ENCODE measurements at places on chromosomes 2 and 18. TPM values are rescaled to one million over a fixed set of nuclear protein-coding genes. Genes with fewer than 3 reads are reported as not detected.

DNA sequence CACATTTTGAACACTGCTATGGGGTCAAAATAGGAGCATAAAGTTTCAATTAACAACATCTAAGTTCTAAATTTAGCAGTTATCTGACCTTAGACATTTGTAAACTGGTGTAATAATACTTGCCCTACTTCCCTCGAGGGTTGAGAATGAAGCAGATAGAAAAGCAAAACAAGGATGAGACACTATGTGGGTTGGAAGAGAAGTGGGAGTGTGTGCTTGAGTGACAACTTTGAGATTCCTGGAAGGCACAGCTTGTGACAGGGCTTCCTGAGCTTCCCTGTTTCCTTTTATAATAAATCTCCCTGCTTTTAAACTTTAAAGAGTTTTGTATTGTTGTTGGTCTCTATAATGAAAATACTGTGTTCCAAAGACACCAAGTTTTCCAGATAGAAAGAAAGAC lies 128.6 kb upstream of the CHST9 start:
- DNase-seq, result no peak

DNA sequence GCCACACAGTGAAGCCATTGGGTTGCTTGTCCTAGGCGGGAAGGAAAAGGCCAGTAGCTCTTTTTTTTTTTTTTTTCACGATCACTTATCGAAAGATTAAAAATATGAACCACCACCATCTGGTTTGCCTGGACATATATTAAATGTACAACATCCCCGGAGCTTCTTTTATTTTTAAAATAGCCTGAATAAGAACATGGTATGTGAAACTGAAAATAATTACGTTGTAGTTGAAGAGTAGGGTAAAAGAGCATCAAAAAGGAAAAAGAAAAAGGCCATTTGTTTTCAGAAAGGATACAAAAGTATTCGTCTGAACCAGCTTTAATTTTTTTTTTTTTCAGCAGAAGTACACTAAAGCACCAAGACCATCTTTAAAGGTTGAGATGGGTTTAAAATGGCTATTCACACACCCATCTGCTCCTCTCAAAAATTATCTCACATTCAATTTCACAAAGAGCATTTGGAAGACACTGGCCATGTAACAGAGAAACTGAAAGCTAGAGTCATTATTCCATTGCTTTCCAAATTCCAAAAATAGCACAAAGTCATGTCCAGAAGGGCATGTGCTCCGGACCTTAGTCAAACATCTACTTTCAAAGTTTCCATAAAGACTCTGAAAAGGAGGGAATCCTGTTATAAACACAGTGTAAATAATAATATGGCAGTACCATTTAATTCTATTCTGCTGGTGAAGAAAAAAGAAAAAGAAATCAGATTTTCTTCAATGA lies 82.9 kb downstream of the SCN3A start:
- DNase-seq, result no peak

- no peak for DNase-seq
Observed at GRCh38 chr18:49399003-49399402, 61.4 kb downstream of the DYM start.

GRCh38 chr2:165274698-165275097 lies 35.5 kb downstream of the SCN2A start:
- no peak for DNase-seq

DNA sequence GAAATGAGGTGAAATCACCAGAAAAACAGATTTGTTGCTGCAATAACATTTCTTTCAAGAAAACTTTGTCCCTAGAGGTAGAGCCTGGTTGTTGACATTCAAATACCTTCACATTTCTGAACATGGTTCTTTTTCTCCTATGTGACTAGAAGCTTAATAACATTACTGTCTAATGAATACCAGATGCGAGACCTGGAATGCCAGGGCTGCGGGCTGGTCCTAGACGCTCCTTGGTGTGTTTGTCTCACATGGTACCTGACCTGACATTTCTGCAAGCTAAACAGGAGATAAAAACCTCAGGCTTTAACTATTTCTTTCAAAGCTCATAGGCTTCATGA lies 38.5 kb downstream of the ACKR3 start:
- no peak for DNase-seq

Gene SAP130
- total RNA-seq, result 22.5 TPM

- DNase-seq, result no peak
Observed at GRCh38 chr18:32048507-32049091, 30.0 kb downstream of the RNF125 start.

DNA sequence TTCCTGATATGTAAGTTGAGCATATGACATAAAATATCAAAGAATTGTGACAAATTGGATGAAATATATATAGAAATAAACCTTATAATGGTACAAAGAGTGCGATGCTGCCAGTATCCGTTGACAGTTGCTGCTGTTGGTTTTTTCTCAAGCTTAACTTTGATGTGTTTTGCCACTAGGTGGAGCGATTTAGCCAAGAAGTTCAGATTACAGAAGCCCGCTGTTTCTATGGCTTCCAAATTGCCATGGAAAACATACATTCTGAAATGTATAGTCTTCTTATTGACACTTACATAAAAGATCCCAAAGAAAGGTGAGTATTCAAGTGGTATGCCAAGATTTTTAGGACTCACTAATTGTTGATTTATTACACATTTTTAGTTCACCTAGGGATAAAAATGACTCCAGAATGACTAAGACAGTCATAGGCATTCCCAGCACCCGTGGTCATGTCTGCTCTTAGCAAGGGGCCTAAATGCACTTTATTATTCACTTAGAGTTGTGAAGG lies 2.1 kb downstream of the RRM2 start:
- no peak for DNase-seq

DNA sequence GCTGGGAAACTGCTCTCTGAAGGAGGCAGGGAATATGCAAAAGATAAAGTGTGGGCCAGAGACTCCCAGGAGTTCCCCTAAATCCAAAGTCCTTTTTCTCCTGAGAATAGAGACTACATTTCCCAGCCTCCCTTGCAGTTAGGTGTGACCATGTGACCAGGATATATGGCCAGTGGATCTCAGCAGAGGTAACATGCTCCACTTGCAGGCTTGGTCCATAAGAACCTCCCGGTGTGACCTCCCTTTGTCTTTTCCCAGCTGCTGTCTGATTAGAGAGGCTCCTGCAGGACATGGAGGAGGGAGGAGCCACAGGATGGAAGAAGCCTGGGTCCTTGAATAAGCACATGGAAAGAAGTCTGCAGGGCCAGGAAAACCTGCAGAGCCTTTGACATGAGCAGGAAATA lies 76.2 kb downstream of the TGFA start:
- no peak for DNase-seq

GRCh38 chr2:99481527-99481926 lies 8.3 kb downstream of the REV1 start:
- no peak for DNase-seq

DNA sequence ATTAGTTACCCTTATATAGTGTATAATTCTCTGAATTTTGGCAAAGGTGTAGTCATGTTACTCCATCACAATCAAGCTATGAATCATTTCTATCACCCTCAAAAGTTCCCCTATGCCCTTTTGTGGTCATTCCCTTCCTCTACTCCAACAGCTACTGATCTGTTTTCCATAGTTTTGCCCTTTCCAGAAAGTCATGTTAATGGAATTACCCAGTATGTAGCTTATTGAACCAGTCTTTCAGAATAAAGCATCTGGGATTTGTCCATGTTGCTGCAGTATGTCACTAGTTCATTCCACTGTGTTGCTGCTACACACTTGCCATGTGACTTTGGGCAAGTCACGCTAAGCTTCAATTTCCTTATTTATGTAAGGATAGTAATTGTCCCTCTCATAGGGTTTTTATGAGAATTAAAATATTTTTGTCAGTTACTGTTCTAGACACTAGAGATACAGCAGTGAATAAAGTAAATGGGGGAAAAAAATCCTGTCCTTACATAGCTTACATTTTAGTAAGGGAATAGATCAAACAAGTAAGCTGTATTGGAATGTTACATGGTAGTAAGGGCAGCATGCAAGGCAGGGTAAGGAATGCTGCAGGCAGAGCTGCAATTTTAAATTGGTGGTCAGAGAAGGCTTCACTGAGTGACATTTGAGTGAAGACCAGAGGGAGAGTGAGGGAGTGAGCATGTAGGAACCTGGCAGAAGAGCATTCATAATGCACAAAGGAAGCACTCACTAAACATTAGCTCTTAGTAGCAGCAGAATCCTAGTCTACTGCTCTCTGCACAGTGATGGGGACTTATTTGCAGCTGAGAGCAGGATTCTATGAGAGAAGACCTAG lies 80.3 kb upstream of the TSPYL6 start:
- no peak for DNase-seq

Gene MAL
- 19.2 TPM for total RNA-seq

GRCh38 chr18:213966-214365 lies 53.9 kb downstream of the THOC1 start:
- DNase-seq, result no peak

GRCh38 chr2:113240915-113241911 lies 37.5 kb downstream of the PAX8 start:
- peak; percentile 73 for DNase-seq

Gene MERTK
- 33.5 TPM for total RNA-seq

Gene RANBP2
- 88.2 TPM for total RNA-seq

- no peak for DNase-seq
Observed at GRCh38 chr2:209591021-209591420, 167.2 kb downstream of the MAP2 start.

Gene TSPYL6
- total RNA-seq, result not detected

- DNase-seq, result no peak
Observed at GRCh38 chr2:2742726-2743125, 411.7 kb upstream of the MYT1L start.

GRCh38 chr2:191545361-191545760 lies 132.6 kb upstream of the NABP1 start:
- DNase-seq, result no peak

Gene REEP1
- 15.5 TPM for total RNA-seq

DNA sequence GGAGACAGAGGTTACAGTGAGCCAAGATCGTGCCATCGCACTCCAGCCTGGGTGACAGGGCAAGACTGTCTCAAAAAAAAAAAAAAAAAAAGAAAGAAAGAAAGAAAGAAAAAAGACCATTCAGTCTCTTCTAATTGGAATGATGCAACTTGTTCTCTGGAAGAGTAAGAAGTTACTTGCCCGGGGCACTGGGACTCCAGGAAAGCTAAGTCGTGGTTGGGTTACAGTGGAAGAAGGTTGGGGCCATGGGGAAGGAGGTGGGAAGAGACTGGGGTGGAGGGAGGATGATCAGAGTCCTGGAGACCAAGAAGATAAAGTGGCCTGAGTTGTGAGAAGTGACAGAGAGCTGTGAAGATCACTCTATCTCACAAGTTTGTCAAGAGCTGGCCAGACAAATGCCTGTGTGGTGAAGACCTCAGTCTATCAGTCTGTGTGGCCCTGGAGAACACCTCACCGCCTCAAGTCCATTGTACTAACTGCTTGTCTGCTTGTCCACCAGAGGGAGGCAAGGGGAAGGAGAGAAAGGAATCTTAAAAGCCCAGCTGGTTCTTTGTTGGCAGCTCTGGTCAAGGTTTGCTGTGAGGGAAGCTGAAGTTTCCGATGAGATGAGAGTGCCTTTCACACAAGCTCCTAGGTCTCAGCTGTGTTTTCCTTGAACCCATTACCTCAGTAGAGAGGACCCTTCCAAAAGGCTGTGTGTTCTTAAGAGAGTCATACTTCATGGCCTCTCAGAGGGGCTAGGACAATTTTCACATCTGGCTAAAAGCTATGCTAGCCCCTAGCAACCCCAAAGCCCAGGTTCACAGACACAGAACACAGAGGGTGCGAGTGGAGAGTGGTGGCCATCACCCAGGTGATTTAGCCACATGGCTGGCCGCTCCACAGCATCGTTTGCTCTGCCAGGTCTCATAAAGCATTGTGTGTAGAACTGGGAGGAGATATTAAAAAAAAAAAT lies 72.0 kb upstream of the TMEM178A start:
- DNase-seq, result no peak
